ENCODE measurements at places on chromosomes 5 and 9. TPM values are rescaled to one million over a fixed set of nuclear protein-coding genes. Genes with fewer than 3 reads are reported as not detected.

GRCh38 chr9:107982745-107983144, 493.2 kb upstream of the KLF4 start:
- DNase-seq, result no peak

GRCh38 chr5:115496936-115497576, 47.5 kb downstream of the FEM1C start:
- DNase-seq, result no peak

GRCh38 chr5:135829681-135830383, 4.6 kb upstream of the SLC25A48 start:
- DNase-seq, result peak; percentile 46

DNA sequence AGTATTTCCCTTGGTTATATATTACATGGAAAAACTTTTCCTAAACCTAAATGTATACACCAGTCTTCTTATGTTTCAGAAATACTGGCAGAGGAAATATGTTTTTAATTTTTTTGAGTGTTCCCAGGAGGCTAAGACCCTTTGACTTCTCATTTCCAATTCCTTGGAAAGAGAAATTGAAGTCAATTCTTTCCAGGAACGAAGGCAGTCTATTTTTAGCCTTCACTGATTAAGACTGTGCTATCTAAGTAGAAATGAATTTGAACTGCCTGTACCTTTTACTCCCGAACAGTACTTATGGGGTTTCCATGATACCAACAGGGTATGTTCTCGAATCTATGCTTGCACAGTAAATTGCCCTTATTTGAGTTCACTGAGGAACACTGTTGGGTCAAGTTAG, 340.3 kb upstream of the CD180 start:
- no peak for DNase-seq

- no peak for DNase-seq
These were observed 40.9 kb downstream of the NMUR2 start for GRCh38 chr5:152364172-152364571.

DNA sequence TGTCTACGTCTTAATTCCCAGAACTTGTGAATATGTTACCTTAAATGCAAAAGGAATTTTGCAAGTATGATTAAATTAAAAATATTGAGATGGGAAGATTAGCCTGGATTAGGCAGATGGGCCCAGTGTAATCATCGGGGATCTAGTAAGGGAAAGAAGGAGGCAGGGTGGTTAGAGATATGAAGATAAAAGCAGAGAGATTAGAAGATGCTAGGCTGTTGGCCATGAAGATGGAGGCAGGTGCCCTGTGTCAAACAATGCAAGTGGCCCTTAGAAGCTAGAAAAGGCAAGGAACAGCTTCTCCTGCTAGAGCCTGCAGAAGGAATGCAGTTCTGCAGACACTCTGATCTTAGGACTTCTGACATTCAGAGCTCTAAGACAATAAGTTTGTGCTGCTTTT, 28.8 kb upstream of the ISOC1 start:
- DNase-seq, result no peak

DNA sequence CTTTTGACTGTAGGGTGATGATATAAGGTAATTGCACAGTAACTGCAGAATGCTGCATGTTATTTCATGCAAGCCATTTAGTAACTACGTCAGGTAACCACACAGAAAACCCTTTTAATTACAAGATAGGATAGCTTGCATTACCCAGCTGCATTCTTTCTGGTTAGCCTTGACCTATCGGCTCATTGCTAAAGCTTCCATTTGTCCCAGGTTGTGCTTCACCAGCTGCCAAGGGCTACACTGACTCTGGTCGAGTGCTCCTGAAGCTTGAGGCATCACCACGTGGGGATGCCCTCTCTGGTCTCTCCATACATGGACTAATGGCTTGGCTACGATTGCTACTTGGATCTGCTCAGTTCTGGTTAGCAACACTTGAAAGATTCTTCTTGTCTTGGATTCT, 81.1 kb upstream of the SLC12A2 start:
- no peak for DNase-seq

DNA sequence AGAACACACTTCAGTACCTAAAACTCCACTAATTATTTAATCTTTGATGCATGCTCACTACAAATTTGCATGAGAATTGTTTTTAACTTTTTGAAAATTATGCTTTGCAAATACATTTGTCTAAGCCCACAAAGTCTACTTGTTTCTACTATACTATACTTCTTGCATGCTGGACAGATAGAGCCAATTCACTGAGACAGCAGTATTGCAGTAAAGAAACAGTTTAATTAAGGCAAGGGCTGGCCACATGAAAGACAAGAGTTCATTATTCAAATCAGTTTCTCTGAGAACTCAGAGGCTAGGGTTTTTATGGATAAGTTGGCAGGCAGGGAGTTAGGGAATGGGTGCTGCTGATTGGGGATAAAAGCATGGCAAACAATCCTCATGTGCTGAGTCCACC, 6.0 kb upstream of the FXN start:
- DNase-seq, result no peak

GRCh38 chr9:114205171-114206015, 50.1 kb downstream of the COL27A1 start:
- DNase-seq, result no peak

DNA sequence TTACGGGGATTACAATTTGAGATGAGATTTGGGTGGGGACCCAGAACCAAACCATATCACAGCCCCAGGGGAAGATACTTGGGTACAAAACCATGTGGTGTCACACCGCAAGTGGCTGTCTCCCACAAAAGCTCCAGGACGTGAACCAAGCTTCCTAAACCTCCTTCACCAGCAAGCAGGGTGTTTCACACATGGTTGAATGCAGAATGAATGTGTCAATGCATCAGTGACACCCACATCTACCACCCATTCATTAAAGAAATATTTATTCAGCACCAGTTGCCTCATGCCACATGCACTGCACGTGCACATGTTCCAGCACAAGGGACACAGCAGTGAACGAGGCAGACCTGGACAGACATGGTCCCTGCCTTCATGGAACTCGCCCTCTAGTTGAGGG, 70.9 kb upstream of the SPOCK1 start:
- no peak for DNase-seq

- no peak for DNase-seq
These were observed 30.5 kb downstream of the ZNF618 start for GRCh38 chr9:113906411-113907110.

GRCh38 chr5:96823900-96824380, 16.2 kb upstream of the ERAP1 start:
- DNase-seq, result no peak

- DNase-seq, result no peak
These were observed 966 bp downstream of the SNX2 start for GRCh38 chr5:122775550-122776542.

DNA sequence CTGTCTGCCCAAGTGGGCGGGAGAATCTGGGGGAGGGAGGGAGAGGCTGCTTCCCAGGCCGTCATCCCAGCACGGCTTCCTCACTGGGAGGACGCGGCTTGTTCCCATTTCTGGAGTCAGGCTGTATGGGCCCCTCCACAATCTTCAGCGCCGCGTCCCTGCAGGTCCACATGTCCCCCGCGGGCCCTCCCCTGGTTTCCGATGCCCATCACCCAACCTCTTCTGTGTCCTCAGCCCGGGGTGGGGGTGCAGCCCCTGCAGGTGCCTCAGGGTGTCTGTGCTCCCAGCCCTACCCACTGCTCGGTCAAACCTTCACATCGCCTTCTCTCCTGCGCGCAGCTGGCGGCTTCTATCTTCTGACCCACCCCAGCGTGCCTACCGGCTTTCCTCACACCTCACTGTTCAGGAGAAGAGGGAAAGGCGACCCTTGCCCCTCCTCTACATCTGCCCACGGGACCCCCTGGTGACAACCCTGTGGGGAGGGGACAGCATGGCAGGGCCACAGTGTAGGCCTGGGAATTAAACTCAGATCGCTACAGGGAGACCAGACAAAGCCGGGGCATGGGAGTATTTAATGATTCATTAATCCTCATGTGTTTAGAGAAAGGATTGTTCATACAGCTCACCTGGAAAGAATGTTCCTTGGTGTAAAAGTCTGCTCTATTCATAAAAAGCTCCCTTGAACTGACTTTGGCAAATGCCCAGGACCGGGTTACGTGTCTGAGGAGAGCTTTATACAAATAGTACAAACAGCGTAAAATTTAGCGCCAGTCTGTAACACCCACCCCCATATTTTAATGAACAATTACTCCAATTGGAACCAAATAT, 145.1 kb downstream of the IRX1 start:
- DNase-seq, result no peak

DNA sequence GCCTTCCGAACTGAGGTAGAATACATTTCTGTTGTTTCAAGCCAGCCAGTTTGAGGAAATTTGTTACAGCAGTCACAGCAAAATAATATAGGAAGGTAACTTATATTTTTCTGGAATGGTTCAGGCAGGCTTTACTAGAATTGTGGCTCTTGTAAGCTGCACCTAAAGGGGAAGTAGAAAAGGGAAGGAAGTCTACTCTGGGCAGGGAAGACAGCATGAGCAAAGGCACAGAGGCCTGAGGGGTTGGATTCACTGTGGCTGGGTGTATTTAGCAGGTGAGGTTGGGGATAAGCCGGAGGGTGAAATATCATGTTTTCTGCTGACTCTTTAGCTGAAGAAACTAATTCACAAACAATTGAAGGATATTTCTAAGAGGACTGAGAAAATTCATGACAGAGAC, 183.5 kb downstream of the GAS1 start:
- no peak for DNase-seq

- DNase-seq, result no peak
These were observed 47.5 kb upstream of the RNF20 start for GRCh38 chr9:101485924-101486692.

DNA sequence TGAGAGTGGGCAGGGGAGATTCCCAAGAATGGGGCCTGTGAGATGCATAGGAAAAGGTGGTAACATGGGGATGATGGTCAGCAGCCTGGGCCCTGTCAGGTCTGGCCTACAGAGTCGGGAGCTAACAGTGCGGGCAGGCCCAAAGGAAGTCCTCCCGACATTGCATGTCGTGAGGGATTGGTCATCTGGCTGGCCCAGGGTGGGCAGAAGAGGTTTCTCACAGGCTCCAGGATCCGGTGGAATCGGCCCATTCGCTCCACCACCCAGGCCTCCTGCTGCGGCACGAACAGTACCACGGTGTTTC, 514 bp downstream of the STOML2 start:
- peak; percentile 29 for DNase-seq

HRH2 gene
- 21.7 TPM for total RNA-seq

TNFSF8 gene
- 88.8 TPM for total RNA-seq

LCN10 gene
- total RNA-seq, result not detected

PCDHB5 gene
- total RNA-seq, result not detected

PITX1 gene
- total RNA-seq, result not detected

ST6GALNAC4 gene
- 16.8 TPM for total RNA-seq
